PC-3 (cell line): ENCODE measurements at places on chromosomes 7 and 10. TPM values are rescaled to one million over a fixed set of nuclear protein-coding genes. Genes with fewer than 3 reads are reported as not detected.

- H3K27me3 ChIP-seq: no peaks in the 10 kb centered on the region
- no peaks in the 10 kb centered on the region for H3K4me1 ChIP-seq
- no peak overlapping the region for H3K27ac ChIP-seq
- no peaks in the 10 kb centered on the region for H3K36me3 ChIP-seq
- no peak for DNase-seq
Measured at GRCh38 chr10:100645613-100646392, 99.6 kb upstream of the PAX2 start.

GRCh38 chr7:28081016-28081415 lies 99.6 kb downstream of the JAZF1 start:
- H3K27ac ChIP-seq: no peak overlapping the region
- no peaks in the 10 kb centered on the region for H3K4me1 ChIP-seq

DNA sequence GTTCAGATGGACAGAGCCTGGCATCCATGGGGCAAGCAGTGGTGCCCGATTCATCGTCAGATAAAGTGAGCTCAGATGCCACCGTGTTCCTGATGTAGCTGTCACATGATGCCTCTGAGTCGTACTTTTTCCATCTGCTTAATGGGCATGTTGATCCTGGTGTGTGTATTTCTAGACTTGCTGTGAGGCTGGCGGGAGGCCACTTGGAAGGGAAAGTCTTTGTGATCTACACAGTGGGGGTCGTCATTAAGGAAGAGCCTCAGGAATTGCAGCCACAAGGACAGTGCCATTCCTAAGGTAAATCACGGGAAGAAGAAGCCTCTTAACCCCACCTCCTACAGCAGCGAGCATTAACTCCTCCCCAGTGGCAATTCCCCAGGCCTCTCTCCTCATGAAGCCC lies 63.0 kb downstream of the RGS10 start:
- no peak overlapping the region for H3K27ac ChIP-seq
- no peak for DNase-seq
- no peaks in the 10 kb centered on the region for H3K36me3 ChIP-seq
- no peak overlapping the region for H3K4me3 ChIP-seq

GRCh38 chr10:91424016-91424415 lies 13.9 kb downstream of the HECTD2 start:
- no peak overlapping the region for H3K4me3 ChIP-seq
- peaks cover 9% of the 10 kb centered on the region for H3K4me1 ChIP-seq
- DNase-seq: peak; percentile 14
- H3K27me3 ChIP-seq: no peaks in the 10 kb centered on the region

DNA sequence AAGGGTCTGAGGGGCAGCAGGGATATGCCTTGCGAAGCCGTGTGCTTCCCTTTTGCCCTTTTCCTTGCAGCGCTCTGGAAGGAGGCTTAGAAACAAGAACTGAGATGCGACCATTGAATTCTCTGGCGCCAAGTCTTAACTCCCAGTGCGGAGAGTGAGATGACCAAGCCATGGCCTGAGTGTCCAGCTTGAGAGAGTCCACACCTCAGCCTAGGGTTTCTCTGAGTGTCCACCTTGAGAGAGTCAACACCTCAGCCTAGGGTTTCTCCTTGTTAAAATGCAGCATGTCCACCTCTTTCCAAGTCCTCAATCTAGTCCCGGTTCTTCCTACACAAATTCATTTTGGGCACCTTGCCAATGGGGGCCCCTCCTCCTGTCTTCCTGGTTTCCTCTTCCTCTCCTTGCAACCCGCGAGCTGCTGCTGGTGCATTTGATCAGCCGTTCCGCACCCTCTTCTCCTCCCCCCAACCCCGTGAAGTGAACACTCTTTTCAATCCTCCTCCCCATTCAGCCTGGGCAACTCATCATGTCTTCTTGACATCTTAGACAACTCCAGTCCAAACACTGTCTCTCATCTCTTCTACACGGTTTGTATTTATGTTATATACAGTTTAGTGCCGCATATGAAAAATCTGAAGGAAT lies 178.2 kb upstream of the PITRM1 start:
- no peak overlapping the region for H3K27ac ChIP-seq
- no peak overlapping the region for H3K4me3 ChIP-seq
- no peaks in the 10 kb centered on the region for H3K27me3 ChIP-seq
- no peak for DNase-seq
- no peaks in the 10 kb centered on the region for H3K36me3 ChIP-seq
- no peaks in the 10 kb centered on the region for H3K4me1 ChIP-seq

DNA sequence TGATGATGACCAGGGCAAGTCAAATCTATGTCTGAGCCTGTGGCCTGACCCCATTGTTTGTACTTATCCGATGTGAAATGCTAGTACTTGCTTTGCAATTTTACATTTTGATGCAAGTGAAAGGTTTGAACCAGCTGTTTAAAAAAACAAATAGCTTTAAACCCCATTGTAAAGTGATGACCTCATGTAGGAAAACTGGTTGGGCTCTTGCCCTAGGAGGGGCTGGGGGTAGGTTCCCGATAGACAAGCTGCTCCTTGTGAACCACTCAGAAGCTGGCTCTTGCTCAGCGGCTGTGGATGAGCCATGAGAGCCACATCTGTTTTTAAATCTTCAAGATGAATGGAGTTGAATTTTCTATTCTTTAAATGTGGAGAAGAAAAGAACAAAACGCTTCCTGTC lies 185.3 kb downstream of the WDR11 start:
- DNase-seq: no peak
- H3K27ac ChIP-seq: no peak overlapping the region
- H3K36me3 ChIP-seq: no peaks in the 10 kb centered on the region

- no peak overlapping the region for H3K27ac ChIP-seq
- no peaks in the 10 kb centered on the region for H3K4me1 ChIP-seq
- H3K36me3 ChIP-seq: no peaks in the 10 kb centered on the region
Measured at GRCh38 chr10:124198125-124198501, 104.7 kb upstream of the CHST15 start.

DNA sequence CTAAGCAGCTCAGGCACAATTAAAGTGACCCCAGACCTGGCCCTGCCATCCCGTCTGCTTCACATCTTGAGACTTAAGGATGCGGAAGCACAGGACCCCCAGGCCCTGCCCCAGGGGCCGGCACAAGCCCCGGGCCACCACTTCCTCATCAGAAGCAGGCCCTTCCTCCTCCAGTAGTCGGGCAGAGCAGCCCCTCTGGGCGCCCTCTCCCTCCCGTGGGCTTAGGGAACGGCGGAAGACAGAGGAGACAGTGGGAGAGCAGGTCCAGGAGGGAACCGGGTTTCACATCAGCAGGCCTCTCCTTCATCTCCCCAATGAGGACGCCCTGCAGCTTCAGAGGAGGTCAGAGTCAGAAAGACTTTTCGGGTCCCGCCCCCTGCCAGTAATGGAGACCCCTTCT lies 135.7 kb upstream of the PPIF start:
- H3K4me1 ChIP-seq: no peaks in the 10 kb centered on the region
- H3K27me3 ChIP-seq: no peaks in the 10 kb centered on the region
- peaks cover 34% of the 10 kb centered on the region for H3K36me3 ChIP-seq
- no peak overlapping the region for H3K27ac ChIP-seq
- no peak overlapping the region for H3K4me3 ChIP-seq

DNA sequence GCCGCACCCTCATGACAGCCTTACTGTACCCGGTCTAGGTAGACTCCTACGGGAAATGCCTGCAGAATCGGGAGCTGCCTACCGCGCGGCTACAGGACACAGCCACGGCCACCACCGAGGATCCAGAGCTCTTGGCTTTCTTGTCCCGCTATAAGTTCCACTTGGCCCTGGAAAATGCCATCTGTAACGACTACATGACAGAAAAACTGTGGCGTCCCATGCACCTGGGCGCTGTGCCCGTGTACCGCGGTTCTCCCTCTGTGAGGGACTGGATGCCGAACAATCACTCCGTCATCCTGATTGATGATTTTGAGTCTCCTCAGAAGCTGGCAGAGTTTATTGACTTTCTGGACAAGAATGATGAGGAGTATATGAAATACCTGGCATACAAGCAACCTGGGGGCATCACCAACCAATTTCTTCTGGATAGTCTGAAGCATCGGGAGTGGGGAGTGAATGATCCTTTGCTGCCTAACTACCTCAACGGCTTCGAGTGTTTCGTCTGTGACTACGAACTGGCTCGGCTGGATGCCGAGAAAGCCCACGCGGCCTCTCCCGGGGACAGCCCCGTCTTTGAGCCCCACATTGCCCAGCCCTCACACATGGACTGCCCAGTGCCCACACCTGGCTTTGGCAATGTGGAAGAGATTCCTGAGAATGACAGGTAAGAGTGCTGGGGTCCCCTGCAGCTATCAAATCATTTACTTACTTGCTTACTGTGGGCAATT lies 8.5 kb upstream of the CHCHD1 start:
- peak overlapping the region; percentile 73 for H3K4me3 ChIP-seq
- no peaks in the 10 kb centered on the region for H3K27me3 ChIP-seq
- peak overlapping the region; percentile 1; the same call in 1 of the 2 replicates for H3K27ac ChIP-seq
- H3K4me1 ChIP-seq: peaks cover 26% of the 10 kb centered on the region
- H3K36me3 ChIP-seq: peaks cover 57% of the 10 kb centered on the region

DNA sequence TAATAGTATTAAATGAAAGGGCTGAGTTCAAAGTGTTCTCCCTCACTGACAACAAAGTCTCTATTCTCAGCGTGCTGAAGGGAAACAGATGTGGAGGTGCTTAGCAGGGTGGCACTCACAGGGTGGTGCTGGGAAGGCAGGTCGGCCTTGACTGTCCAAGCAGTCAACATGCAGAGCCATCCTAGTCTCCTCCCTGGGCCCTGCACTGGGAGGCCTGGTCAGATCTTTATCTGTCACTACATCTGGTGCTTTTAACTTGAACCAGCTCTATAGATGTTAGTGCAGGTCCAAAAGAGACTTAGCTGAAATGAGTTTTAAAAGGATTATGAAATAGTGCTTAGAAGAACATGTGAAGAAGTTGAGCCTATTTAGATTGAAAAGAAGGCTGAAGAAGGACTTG lies 82.1 kb downstream of the AVL9 start:
- no peak for DNase-seq
- no peak overlapping the region for H3K4me3 ChIP-seq
- H3K27ac ChIP-seq: no peak overlapping the region

CYP17A1 gene
- not detected in 2 replicates for total RNA-seq

LHFPL3 gene
- not detected in 2 replicates for total RNA-seq

STMP1 gene
- total RNA-seq: 7.1 and 8.8 TPM in 2 replicates

NEBL gene
- total RNA-seq: 14.7 and 18.8 TPM in 2 replicates

RASA4B gene
- 10.2 and 17.2 TPM in 2 replicates for total RNA-seq

TMEM26 gene
- 0.12 TPM in 1 of 2 replicates, not detected in the other for total RNA-seq
